ENCODE measurements at places on chromosomes 6 and 20. TPM values are rescaled to one million over a fixed set of nuclear protein-coding genes. Genes with fewer than 3 reads are reported as not detected.

- DNase-seq: no peak
Measured at GRCh38 chr6:109363753-109364152, 18.5 kb downstream of the CD164 start.

DNA sequence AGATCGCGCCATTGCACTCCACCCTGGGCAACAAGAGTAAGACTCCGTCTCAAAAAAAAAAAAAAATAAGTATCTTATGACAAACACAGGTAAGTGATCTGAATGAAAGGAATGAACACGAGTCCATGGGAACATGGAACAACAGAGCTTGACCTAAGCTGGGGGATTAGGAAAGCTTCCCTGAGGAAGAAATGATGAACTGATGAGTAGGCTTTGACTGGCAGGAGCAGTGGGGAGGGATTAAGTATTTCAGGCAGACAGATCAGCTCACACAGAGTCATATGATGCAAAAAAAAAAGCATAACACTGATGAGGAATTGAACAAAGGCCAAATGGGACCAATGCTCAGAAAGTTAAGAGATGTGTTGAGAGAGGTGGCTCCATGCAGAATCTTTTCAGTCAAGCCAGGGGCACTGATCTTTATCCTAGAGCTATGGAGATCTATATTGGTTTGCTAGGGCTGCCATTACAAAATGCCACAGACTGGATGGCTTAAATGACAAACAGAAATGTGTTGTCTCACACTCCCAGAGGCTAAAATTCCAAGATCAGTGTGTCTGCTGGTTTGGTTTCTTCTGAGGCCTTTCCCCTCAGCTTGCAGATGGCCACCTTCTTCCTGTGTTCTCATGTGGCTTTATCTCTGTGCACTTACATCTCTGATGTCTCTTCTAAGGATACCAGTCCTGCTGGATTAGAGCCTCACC is 85.6 kb downstream of the ANKRD6 start:
- no peak for DNase-seq

- DNase-seq: no peak
Measured at GRCh38 chr6:146526192-146526591, 17.4 kb upstream of the RAB32 start.

DNA sequence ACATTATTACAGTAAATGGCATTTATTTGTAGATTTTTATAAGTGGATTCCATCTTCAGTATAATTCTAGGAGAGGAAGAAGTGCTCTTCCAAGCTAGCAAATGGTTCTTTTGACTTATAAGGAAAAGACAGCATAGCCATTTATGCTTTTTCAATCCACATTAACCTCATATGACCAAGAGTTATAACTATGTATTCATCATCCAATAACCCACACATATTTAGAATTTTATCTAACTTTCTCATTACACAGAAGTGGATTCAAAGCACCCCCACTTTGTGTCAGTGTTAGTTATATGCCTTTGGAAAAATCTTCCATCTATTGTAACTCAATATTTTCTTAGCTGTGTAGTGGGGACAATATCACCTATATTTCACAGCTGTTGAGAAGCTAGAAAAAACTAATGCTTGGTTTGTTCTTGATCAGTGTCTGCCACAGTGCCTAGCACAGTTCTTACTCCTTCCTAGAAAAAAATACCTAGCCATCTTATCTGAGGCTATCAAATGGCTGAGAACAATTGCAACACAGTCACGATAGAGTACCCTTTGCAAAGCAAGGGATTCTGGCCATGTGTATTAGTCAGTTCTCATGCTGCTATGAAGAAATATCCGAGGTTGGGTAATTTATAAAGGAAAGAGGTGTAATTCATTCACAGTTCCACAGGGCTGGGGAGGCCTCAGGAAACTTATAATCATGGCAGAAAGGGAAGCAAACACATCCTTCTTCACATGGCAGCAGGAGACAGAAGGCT is 986.3 kb downstream of the TFAP2A start:
- DNase-seq: no peak

DNA sequence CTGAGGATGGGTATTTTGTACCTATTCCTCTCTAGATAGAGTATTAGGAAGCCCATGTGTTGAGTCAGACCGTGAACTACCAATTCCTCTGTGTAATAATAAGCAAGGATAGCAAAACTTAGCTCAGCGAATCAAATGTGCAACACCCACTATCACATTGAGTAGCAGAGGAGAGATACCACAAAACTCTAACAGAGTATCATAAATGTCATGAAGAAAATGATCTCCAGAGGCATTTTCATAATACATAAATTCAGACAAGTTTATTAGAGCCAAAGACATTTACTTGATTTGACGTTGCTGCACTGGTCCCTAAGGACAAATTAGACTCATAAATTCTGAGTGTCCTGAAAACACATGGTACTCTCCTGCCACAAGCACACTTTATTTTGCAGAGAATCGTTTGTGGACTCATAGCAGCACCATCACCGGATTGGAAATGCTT is 245.2 kb downstream of the HAO1 start:
- DNase-seq: no peak

GRCh38 chr6:170249817-170250216 is 41.1 kb downstream of the DLL1 start:
- no peak for DNase-seq

GRCh38 chr6:136921936-136922684 is at the start of gene SLC35D3:
TSS of gene SLC35D3 (plus strand) at chr6:136922301. CDS start at chr6:136922429, 128 bp downstream.
- DNase-seq: no peak

DNA sequence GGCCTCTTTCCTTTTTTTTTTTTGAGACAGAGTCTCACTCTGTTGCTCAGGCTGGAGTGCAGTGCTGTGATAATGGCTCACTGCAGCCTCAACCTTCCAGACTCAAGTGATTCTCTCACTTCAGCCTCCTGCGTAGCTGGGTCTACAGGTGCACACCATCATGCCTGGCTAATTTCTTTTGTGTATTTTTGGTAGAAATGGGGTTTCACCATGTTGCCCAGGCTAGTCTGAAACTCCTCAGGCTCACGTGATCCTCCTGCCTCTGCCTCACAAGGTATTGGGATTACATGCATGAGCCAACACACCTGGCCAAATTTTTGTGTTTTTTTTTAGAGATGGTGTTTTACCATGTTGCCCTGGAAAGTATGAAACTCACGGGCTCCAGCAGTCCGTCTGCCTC is 29.3 kb downstream of the SRC start:
- no peak for DNase-seq

GRCh38 chr6:26205625-26206574 is 118.7 kb downstream of the HFE start:
- no peak for DNase-seq

- peak; percentile 16 for DNase-seq
Measured at GRCh38 chr6:146582857-146583256, 15.9 kb upstream of the ADGB start.

GPSM3 gene
- total RNA-seq: 5.2 TPM

GRCh38 chr6:42152024-42152423 is 9.6 kb upstream of the C6orf132 start:
- no peak for DNase-seq
